ENCODE measurements at places on chromosomes 11 and 22.

- DNase-seq = no peak
These were observed 478 bp upstream of the CD248 start for GRCh38 chr11:66317322-66317722.

- DNase-seq = no peak
These were observed 1.6 kb upstream of the GSTP1 start for GRCh38 chr11:67582011-67582410.

- no peak for DNase-seq
These were observed 13.0 kb downstream of the RTN4RL2 start for GRCh38 chr11:57473285-57473841.

DNA sequence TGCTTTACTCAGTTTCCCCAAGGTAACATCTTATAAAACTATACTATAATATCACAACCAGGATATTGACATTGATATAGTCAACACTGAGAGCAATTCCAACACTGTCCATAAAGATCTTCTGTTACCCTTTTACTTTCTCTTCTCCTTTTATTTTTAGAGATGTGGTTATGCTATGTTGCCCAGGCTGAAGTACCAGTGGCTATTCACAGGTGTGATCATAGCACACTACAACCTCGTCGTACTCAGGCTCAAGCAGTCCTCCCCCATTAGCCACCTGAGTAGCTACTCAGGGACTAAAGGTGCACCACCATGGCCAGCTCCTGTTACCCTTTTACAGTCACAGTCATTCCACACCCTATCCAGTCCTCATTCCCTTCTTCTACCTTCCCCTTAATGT, 119.7 kb downstream of the CWF19L2 start:
- DNase-seq = no peak

GRCh38 chr11:127194521-127194920, 194.0 kb upstream of the KIRREL3 start:
- no peak for DNase-seq

DNA sequence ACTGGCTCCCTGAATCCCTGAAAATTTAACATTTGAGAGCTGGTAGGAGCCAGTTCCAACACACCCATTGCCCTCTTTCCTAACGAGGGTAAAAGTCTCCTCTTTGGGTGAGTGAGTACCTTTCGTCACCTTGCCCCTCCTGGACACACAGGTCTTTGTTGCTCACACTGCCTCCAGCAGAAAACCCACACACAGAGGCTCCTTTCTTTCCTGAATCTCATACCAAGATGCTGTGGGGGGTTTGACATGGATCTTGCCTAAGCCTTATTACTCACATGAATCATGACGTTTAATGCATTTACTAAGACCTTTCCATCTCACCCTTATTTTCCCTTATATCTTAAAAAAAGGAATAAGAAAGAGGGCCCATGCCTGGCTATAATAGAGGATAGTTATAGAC, 53.0 kb downstream of the PARVA start:
- no peak for DNase-seq

GRCh38 chr22:43273902-43274484, 69.2 kb downstream of the SCUBE1 start:
- no peak for DNase-seq

DNA sequence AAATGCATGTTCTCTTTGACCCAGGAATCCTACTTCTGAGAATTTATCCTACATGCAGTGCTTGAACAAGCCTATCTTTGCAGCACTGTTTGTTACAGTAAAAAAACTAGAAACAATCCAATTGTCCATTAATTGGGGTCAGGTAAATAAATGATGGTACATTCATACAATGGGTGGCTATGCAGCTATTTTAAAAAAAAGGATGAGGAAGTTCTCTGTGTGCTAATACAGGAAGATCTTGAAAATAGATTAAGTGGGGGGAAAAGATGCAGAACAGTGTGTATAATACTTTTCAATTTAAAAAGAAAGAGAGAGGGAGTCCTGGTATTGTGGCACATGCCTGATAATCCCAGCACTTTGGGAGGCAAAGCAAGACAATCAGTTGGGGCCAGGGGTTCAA, 9.5 kb upstream of the CREB3L1 start:
- DNase-seq = no peak

- DNase-seq = no peak
These were observed 53.1 kb downstream of the ARRB1 start for GRCh38 chr11:75298191-75298975.

DNA sequence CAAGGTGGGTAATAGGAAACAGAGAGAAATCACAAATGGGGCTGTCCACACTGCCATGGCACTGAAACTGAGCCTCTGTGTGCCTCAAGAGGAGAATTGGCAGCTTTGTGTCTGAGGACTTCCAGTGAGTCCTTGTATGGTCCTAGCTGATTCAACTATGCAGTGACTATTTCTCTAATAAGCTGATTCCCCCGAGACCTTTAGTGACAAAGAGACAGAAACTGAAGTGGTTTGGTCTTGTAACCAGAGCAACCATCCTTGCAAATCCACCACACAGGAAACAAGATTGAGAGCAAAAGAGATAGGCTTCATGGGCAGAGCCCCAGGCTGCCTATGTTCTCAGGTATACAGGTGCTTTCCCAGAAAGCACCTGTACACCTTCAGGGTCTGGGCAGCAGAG, 1038.5 kb downstream of the NTM start:
- no peak for DNase-seq

DNA sequence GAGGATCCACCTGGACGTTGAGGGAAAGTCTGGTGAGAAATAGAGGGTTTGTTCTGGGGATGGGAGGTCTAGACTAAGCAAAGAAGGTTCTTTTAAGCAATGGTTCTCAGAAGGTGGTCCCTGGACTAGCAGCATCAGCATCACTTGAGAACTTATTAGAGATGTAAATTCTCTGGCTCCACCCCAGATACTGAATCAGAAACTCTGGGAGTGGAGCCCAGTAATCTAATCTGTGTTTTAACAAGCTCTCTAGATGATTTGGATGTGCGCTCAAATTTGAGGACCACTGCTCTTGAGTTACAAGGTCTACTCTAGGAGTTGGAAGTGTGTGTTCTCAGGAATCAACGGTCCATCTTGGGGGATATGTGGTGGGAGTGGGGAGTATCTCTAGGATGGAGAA, 3.3 kb upstream of the ABCG4 start:
- no peak for DNase-seq

DNA sequence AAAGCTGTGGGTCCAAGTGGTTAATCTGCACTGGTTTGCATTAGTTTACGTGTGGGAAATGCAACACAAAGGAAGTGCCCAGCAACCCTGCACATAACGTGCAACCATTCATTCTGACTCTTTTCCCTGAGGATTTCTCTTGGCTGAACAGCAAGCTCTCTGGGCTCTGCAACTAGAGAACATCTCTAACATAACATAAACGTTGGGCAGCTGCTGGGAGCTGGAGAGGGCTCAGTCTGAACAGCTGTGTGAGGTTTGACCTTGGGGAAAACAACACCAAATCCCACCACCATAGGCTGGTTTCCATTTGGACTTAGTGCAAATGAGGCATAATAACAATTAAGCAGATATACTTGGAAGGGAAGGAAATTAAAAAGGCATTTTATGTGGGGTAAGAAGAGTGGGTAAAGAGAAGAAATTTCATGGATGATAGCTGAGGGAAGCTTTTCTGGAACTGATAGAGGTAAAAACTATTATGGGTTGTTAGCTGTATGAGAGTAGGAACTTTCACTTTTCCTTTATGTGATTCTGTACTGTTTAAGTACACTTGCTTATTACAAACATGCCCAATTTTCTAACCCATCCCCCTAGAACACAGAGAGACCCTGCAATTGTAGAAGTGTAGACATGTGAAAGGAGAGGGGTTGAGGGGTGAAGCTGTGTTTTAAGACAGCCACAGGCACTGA, 76.2 kb downstream of the SNX19 start:
- DNase-seq = no peak

GRCh38 chr22:39215426-39216142, 29.2 kb downstream of the PDGFB start:
- DNase-seq = no peak

- no peak for DNase-seq
These were observed 14.8 kb downstream of the SGSM3 start for GRCh38 chr22:40385036-40385782.

GRCh38 chr22:19896665-19897355, 42.1 kb upstream of the GNB1L start:
- DNase-seq = no peak

DNA sequence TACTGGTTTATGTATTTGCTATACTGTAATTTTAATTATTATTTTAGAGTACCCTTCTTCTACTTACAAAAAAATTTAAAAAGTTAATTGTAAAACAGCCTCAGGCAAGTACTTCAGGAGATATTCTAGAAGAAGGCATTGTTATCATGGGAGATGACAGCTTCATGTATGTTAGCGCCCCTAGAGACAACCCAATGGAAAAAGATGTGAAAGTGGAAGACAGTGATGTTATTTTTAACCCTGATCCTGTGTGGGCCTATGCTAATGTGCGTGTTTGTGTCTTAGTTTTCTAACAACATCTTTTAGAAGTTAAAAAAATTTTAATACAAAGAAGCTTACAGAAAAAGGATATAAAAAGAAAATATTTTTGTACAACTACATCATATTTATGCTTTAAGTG, 205.0 kb downstream of the FAM76B start:
- no peak for DNase-seq

GRCh38 chr11:12417691-12418611, 40.6 kb downstream of the PARVA start:
- DNase-seq = no peak

DNA sequence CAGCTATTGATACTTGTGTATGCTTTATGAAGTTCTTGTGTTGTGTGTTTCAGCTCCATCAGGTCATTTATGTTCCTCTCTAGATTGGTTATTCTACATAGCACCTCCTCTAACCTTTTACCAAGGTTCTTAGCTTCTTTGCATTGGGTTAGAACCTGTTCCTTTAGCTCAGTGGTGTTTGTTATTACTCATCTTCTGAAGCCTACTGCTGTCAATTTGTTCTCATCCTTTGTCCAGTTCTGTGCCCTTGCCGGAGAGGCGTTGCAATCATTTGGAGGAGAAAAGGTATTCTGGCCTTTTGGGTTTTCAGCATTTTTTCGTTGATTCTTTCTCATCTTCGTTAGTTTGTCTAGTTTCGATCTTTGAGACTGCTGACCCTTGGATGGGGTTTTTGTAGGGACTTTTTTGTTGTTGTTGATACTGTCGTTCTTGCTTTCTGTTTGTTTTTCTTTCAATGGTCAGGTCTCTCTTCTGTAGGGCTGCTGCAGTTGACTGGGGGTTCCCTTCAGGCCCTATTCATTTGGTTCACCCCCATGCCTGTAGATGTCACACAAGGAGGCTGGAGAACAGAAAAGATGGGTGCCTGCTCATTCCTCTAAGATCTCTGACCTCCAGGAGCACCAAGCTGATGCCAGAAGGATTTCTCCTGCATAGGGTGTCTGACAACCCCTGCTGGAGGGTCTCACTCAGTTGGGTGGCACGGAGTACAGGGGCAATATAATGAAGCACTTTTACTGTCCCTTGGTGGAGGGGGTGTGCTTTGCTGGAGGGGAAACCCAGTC, 35.9 kb upstream of the MUC15 start:
- no peak for DNase-seq

DNA sequence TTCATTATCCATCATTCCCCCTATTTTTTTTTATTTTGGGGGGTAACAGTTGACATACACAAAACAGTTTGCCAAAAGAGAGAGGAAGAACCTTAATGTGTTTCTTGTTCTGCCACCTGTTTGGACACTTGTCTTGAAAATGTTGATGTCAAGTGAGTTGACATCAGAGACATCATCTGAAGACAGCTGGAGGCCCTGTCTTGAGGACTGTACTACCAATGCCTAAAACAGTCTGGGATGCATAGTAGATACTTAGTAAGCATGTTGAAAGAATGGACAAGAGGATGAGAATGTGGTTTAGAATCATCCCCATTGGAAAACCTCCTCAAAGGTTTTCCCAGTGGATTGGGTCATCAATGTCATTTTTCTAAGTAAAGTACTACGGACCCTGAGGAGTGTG, 2.4 kb upstream of the ARHGEF12 start:
- DNase-seq = no peak

- DNase-seq = no peak
These were observed 13.3 kb upstream of the SH3BP1 start for GRCh38 chr22:37626144-37626543.

- DNase-seq = no peak
These were observed 39.9 kb downstream of the SERGEF start for GRCh38 chr11:17972987-17973386.

DNA sequence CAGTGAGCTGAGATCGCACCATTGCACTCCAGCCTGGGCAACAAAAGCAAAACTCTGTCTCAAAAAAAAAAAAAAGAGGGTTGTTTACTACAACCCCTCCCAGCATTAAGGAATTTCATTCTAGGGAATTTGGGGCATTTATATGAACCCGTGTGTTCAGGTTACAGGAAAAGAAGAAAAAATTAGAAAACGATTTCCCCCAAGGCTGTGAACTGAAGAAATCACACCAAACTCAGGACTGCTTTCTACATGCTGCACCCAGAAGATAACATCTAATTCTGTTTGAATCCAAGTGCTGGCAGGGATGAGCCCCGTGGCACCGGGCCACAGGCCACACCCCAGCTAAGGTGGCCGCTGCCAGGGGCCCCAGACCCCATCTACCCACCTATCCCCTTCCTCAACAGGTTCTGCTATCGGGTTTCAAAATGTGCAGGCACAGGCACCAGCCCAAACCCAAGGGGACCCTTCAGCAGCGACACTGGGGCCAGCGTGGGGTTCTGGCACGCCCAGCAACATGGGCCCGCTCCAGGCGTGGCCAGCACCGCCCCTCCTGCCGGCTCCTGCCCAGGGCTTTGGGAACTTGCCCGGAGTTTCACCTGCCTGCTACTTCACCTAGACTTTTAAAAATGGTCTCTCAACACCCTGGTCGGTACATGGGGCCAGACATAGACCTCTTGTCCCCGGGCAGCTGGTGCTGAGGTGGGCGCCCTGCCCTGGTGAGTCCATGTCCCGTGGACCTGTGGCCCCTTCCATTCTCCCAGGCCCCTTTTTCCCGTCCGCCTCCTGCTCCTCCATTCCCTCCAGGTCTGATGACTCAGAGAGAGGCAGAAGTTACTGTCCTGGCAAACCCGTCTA, 11.8 kb downstream of the CELSR1 start:
- no peak for DNase-seq

GRCh38 chr11:26134481-26135355, 197.2 kb upstream of the ANO3 start:
- no peak for DNase-seq

GRCh38 chr11:8229299-8230177, 34.1 kb downstream of the LMO1 start:
- no peak for DNase-seq

DNA sequence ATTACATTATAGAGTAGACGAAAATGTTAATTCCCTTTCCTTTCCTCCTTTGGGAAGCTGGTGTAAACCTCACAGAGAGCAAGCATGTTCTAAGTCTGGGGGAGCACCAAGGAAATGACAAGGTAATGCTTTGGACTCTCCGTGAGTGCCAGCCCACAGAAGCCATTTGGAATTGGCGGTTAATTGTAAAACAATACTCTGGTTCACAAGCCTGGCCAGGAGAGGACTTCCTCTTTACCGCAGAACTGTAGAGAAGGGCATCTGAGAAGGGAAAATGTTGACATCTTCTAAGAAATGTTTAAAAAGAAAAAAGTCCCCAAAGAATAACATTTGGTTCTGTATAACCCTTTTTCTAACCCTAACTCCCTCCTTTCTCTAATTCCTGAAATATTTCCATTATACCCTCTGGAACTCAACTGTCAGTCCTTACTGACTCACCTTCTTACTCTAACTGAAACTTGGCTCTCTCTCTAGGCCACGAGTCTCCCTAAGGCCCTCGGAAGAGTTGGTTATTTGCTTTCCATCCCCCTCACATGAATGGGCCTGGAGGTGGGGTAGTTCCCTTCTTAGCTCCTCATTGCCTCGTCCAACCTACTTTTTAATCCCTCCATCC, 379.8 kb downstream of the SOX6 start:
- DNase-seq = no peak

- DNase-seq = no peak
These were observed 6.8 kb downstream of the ZNF74 start for GRCh38 chr22:20400606-20401375.

- no peak for DNase-seq
These were observed 382.5 kb downstream of the TBC1D22A start for GRCh38 chr22:47144791-47145425.

All from NCI-H1417 treated with DMSO at 0.1 percent for 48 hours (cell line).